ENCODE measurements at places on chromosomes 7 and 10. TPM values are rescaled to one million over a fixed set of nuclear protein-coding genes. Genes with fewer than 3 reads are reported as not detected.

GRCh38 chr7:18399436-18400235 lies 95.9 kb upstream of the HDAC9 start:
- peak; percentile 35 for DNase-seq

DNA sequence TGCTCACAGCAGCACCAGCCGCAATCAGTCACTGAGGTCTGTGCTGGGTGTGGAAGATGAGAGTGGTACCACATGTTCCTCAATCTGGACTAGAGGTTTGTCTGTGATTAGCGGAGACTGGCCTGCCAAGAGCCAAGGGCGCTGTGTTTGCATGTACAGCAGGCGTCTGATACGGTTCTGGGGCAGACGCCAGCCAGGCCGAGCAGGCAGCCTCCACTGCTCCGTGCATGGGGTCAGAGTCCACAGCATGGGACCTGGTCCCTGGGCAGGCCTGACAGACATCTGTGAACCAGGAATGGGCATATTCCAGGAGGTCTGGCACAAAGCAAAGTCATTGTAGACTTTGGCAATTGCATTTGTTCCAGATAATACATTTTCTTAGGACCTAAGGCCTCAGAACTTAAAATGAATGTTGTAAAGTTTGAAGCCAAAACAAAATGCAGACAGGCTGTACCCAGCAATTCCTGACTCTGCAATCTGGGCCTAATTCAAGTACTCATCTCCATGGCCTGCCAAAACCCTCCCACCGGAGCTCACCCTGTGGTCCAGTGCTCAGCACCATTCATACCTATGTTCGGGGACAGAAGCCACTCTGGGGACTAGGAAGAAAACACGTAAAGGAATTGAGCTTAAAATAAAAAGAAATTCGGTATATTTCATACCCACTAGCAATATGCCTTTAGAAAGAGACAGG lies 50.0 kb upstream of the FAM20C start:
- no peak for DNase-seq

GRCh38 chr7:129772646-129773280 lies 161.2 kb downstream of the NRF1 start:
- no peak for DNase-seq

Gene SNCG
- total RNA-seq = 1.6 TPM

- DNase-seq = no peak
These were observed 154.0 kb downstream of the REEP3 start for GRCh38 chr10:63675171-63675570.

Measured in RPMI7951 (cell line).